ENCODE measurements at places on chromosomes 11 and 22.
A peak's percentile ranks its signal among the peaks of the same experiment; 100 is the strongest.

GRCh38 chr11:108881131-108881530 lies 216.3 kb downstream of the DDX10 start:
- DNase-seq = no peak

DNA sequence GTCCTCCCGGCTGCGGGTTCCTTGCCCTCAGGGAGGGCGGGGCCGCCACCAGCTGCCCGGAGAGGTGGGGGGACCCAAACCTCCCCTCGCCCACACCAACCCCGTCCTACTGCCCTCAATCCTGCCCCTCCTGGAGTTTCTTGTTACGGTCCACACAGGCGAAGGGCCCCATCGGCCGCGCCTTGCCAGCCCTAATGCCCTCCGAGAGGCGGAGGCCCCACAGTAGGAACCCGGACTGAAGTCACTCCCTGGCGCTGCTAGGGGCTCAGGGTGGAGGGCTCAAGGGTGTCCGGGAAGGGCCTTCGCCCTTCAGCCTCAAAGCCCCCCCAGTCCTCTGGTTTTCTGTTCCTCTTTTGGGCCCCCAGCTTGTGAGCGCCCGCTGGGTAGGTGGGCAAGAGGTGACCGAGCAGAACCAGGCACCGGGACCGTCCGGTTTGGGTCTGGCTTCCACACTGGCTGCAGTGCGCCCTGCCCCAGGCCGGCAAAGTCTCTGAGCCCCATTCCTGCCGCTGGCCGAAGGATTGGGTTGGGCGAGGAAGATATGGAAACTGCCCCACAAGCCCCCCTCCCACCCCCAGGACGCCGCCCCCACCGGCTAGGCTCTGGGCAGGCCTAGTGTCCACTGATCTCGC lies 24.5 kb downstream of the DUSP8 start:
- no peak for DNase-seq

- peak; percentile 8 for DNase-seq
Observed at GRCh38 chr11:2860636-2861035, 24.9 kb downstream of the CDKN1C start.

DNA sequence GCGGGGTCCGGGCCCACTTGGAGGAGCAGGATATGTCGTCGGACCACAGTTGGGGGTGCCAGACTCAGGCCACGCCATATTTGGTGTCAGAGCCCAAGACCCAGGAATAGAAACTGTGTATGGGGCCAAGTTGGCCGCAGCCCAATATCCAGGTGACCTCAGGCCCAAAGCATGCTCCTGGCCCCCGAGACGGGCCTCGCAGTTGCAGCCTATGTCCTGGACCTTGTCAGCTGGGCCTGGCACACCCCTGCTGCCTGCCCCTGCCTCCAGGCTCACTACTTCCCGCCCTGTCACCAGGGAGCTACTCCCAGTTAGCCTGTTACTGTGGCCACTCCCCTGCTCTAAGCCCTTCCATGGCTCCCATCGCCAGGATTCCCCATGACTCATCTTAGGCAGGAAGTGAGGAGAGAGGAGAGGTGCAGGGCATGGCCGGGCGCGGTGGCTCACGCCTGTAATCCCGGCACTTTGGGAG lies 23.1 kb downstream of the A4GALT start:
- no peak for DNase-seq

- DNase-seq = peak; percentile 7
Observed at GRCh38 chr11:69638941-69639681, 1.8 kb upstream of the CCND1 start.

- peak; percentile 66 for DNase-seq
Observed at GRCh38 chr22:20430720-20431510, 6.7 kb downstream of the SCARF2 start.

GRCh38 chr22:37287550-37287951 lies 5.2 kb downstream of the CYTH4 start:
- no peak for DNase-seq

DNA sequence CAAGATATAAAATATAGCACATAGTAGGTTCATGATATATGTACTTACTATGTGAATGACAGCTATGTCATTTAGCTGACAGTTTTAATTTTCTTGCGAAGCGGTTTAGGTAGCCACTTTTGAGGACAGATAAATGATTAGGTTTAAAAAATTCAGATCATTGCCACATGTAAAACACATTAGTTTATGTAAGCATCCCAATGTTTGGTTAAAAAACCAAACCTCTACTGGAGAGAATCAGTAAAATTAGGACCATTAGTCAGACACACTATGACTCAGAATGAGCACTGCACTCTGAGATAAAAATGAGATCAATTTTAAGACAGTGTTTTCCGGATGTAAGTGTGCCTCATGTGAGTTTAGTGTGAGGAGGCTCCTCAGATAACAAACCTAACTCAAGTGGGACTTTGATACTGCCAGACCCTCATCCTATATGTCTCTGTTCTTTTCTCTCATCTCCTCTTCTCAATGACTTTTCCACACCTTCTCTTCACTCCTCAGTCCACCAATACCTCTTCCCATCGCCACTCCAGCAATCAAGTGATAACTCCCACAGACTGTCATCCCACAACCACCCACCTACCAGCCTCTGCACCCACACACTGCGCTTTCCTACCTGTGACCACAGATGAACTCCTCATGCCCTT lies 6.8 kb upstream of the OR2AT4 start:
- no peak for DNase-seq

DNA sequence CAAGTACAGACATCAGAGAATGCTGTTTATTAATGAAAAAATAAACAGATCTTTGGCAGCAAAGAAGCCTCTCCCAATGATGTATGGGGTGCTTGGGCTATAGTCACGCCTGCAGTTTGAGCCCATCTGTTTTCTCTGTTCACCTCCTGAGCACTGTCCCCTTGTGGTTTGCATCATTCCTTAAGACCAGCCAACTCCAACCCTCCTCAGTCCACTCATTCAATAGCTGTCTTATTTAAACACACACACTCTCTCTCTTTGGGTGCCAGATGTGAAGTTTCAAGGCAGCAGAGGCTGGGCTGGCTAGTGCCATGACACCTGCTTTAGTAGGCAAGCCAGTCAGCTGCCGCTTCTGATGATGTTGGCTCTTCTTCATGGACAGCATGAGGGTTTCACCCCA lies 58.1 kb downstream of the POLD3 start:
- DNase-seq = no peak

- DNase-seq = no peak
Observed at GRCh38 chr11:67631411-67631810, 1.7 kb upstream of the NUDT8 start.

DNA sequence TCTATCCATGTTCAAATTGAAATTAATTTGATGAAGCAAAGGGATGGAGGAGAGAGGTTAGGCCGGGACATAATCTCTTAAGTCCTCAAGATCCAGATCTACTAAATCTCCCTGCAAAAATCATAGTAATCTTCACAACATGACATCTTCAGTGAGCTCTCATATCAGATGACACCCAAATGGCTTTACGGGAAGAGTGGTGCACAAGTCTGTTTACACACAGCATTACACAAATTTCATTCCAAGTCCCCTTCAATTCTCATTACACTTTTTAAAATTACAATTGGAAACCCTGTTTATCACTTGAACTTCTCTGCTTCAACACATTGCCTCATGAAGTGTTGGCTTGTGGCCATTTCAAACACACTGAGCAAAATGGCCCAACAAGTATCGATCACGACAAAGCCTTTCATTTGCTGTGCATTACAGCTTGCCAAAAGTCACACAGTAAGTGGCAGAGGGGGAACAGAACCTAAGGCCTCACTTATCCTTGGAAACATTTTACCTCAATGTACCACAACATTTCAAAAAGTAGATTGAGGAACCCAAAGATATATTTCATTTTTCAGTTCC lies 17.9 kb upstream of the TPH1 start:
- DNase-seq = no peak

GRCh38 chr11:94046796-94047195 lies 25.6 kb downstream of the HEPHL1 start:
- DNase-seq = no peak

- DNase-seq = no peak
Observed at GRCh38 chr11:21783954-21784353, 408.9 kb upstream of the ANO5 start.

All from CD4-positive, alpha-beta T cell treated with Interleukin-12 subunit alpha and Interleukin-12 subunit beta, for 1 hour (primary cell).